ENCODE measurements at places on chromosomes 7 and 10.

GRCh38 chr7:10888861-10889260 is 84.8 kb upstream of the PHF14 start:
- DNase-seq: no peak

DNA sequence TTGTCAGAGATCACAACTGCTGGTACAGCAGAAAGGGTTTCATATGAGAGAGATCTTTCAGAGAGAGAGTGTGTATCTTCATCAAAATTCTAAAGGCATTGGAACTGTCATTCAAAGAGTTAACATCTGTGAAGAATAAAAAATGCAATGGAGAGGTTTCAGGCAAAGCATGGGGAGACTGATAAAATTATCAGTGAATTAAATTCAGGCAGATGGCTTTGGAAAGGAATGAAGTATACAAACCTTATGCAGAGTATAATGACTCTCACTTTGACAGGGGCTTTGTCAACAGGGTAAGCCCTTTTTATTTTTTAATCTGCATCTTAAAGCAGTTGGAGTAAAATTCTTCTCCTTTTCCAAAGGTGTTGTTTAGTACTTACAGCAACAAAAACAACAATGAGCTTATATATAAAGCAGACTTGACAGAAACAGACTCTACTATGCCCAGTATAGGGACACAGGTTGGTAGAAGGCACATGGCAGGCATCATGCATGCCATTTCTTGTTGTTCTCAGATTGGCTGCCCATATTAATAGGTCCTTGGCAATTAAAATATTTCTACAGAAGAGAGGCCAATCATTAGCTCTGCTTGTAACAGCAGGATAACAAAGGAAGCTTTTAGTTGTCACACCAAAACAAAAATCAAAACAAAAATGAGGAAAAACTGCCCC is 54.9 kb upstream of the NXPH1 start:
- DNase-seq: no peak

DNA sequence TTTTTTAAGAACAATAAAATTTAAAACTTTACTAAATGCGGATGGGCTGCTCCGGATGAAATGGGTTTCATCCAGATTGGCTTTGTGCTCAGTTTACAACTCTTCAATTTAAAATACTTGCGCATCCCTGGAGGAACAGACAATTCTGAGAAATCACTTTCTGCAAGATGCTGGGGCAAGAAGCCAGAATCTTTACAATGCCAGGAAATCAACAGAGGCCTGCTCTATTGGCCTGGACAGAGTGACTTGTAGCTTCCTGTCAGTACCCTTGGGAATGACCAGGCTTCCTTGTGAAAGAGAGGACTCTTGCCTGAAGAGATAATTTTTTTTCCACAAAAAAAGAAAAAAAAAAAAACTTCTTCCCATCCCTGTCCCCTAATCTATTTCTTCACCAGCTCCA is 3.9 kb upstream of the FAM13C start:
- DNase-seq: no peak

DNA sequence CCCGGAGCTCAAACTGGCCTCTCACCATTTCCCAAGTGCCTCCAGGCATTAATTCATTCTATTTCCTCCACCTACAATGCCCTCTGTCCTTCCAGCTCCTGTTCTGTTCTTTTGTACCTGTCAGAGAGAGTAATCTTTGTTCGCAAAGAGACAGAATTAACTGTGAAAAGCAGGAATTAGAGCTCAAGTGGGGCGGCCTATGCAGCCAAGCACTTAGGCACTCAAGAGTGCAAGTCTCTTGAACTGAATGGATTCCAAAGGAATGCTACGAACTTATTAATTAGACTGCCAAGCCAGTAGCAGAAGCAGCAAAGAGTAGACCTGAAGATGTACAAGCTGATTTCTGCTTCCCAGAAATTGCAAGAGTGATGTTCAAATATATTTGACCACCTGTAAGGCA is 338.3 kb upstream of the AUTS2 start:
- DNase-seq: no peak

DNA sequence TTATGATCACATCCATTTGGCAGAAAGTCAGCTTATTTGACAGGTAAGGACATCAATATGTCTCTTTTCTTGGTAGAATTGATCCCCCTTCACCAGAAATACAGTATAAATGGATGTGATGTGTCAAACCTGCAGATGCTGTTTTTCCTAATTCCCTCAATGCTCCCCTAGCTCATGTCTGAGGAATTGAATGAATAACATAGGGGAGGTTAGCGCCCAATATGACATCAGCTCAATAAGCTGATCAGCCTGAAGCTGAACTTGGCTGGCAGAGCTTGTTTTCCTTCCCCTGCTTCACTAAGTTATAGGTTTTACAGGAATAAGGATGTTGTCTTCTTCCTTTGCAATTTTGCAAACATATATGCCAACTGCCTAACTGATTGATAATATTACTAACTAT is 132.5 kb downstream of the REEP3 start:
- no peak for DNase-seq

DNA sequence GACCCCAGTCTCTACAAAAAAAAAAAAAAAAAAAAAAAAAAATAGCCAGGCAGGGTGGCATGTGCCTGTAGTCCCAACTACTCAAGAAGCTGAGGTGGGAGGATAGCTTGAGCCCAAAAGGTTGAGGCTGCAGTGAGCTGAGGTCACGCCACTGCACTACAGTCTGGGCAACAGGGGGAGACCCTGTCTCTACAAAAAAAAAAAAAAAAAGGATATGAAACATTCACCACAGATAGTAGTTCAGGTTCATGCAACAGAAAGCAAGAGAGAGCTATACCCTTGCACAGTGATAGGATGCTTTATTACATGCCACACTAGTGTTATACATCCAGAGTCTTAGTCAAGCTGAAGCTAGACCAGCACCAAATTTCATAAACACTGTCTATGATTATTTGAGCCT is 148.4 kb upstream of the KAT6B start:
- DNase-seq: no peak

- no peak for DNase-seq
Measured at GRCh38 chr10:89348481-89348880, 20.7 kb downstream of the IFIT3 start.

- DNase-seq: no peak
Measured at GRCh38 chr7:140007051-140007690, 55.6 kb downstream of the PARP12 start.

GRCh38 chr10:72783410-72783833 is 91.5 kb downstream of the MCU start:
- no peak for DNase-seq

GRCh38 chr7:4807598-4808016 is 32.2 kb downstream of the AP5Z1 start:
- DNase-seq: no peak

GRCh38 chr10:63434866-63435854 is 30.6 kb downstream of the JMJD1C start:
- DNase-seq: no peak

- DNase-seq: no peak
Measured at GRCh38 chr7:94980418-94981142, 73.2 kb downstream of the PPP1R9A start.

GRCh38 chr7:155462163-155462735 is 4.3 kb downstream of the EN2 start:
- no peak for DNase-seq

DNA sequence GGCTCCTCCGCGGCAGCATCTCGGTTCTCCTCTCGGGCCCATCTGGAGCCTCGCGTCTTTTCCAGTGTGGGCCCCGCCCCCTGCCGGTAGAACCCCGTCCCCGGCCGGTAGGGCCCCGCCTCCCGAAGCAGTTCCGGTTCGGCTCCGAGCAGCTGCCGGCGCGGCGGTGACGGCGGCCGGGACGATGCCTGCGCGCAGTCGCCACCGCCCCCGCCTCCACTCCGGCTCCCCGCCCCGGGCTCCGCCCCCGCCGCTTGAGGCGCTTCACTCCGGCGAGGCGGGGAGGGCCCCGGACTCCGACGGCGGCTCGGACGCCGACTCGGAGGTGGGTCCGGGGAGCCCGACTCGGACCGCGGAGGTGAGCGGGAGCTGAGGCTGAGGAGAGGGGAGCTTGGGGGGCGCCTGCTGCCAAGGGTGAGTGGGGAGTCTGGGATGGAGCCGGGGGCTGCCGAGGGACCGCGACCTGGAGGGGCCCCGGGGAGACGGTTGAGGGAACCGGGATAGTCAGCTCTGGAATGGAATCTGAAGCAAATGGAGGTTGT is at the start of gene SAMD8:
TSS of gene SAMD8 (plus strand) at position 292 of the 542 bp plus-strand sequence. CDS start 38,873 bp downstream, outside the sequence.
- DNase-seq: peak; percentile 98

DNA sequence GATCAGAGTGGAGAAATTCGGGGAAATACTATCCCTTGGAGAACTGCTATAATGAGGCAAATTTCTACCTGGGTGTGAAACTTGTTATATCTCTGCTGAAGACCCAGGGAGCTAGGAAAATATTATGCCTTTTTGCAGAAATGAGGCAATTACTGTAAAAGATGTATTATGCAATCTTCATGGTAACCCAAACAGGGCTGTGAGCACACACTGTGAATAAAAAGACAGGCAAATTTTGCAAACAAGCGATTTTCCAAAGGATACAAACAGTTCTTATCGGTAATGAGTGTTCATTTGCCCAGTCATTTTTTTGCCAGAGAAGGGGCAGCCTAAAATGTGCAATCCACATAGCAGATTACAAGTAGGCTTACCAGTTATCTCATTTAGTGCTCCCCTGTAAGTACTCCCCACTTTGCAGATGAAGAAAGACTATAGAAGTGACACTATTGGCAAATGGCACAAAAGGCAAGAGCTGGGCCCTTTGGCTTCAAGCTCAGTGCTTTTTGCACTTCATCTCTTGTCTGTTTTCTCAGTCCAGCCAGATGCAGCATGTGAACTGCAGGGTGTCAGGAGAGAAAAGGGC is 205.8 kb downstream of the HECW1 start:
- DNase-seq: no peak

GRCh38 chr7:41880107-41880506 is 177.2 kb upstream of the INHBA start:
- DNase-seq: peak; percentile 56

DNA sequence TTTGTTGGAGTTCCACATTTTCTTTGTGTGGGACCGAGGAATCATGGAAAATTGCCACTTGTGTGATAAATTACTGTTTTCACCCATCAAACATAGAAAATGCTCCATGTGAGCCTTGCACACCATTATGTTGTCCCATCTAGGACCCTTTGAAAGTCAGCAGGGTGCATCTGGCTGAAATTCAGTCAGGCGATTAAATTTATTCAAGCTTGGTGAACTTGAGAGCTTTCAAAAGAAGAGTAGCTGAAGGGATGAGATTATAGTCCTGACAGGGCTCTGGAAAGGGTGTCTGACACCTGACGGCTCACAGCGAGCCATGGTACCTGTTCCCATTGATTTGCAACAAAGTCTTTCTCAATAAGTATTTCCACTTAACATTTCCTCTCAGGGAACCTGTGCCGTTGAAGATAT is 399.7 kb upstream of the ETV1 start:
- DNase-seq: no peak

DNA sequence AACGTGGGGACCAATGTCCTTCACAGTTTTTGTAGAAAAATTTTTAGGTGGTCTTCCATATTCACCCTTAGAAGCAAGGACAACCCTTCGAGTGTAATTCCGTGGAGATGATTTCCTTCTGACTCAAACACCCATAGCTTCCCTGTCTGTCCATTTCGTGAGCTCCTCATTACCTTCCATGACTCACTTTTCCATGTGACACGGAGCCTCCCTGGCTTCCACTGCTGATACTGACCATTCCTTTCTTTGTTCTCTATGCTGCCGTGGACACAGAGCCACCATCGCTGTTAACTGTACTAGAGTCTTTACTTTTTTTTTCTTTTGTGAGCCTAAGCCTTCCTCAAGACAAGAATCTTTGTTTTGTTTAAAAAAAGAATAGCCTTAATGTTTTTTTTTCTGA is 12.5 kb upstream of the ARMS2 start:
- no peak for DNase-seq
